Right ventricle myocardium superior (tissue), 1 donor: ENCODE measurements at places on chromosomes 2 and 18.

- no peak for DNase-seq
Observed at GRCh38 chr2:228624733-228625132, 443.2 kb upstream of the SPHKAP start.

GRCh38 chr2:237978058-237978712 is 11.4 kb downstream of the UBE2F start:
- DNase-seq: no peak

GRCh38 chr2:195486520-195486919 is 170.5 kb upstream of the SLC39A10 start:
- no peak for DNase-seq

GRCh38 chr2:110717734-110718133 is 14.6 kb upstream of the ACOXL start:
- DNase-seq: no peak

DNA sequence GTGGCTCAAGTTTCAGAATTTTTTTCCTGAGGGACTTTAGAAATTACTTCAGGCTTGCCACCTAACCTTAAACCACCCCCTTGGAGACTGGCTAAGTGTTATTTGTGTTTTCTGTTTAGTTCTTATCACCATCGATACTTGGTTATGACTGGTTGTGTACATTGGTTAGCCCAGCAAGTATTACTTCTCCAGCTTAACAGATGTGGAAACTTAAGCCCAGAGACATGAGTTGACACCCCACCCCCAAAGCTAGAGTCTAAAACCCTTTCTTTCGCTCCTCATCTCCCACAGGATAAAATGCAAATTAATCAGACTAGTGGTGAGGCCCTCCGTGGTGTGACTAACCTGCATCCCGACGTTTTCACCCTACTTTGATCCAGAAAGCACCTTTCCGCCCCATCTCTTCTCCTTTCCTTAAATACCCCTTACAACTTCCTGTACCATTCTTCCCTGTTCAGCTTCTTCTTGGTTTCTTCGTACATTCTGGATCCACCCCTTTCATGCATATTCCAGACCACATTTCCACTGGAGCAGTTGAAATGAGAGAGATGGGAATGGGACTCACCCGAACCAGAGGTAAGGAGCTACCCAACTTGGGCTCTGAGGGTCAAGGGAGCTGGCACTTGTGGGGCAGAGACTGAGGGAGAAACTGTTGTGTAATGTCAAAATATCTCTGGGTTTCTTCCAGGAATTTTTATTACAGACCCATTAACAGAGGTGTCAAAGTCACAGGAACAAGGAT is 819 bp upstream of the MAP3K2 start:
- DNase-seq: no peak

DNA sequence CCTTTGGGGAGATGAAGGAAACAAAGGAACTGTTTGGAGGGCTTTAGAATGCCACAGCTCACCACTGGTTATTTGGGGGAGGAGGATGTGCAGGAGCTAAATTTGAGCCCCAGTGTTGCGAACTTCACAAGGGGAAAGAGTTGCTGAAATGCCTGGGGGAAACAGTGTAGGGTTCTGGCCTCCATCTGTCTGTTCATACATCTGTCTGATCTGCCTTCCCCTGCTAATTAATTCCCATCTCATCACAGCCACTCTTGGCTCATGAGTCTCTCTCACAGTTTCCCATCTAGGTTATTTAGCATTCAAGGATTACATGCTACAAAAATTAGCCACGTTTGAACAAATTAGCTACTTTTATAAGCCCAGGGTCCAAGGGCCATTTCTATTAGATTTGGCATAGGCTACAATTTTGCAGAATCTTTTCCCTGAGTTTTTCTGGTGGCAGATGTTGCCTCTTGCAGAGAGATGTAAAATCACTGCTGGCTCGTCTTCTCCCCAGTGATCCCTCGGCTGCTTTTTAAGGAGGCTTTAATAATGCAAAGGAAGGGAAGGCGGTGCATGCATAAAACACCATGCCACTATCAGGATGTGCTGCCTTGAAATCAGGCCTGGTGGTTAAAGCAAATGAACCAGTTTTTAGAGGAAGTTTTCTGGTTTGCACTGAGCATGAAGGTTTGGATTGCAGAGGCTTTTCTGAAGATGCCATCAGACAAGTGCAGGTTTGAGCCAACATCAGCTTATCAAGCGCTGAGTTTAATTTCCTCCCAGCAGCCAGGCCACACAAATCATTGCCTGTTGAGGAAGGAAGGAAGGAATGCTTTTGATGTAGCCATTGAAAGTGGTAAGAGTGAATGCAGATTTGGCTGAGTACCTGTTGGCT is 35.0 kb downstream of the ADD2 start:
- DNase-seq: no peak

DNA sequence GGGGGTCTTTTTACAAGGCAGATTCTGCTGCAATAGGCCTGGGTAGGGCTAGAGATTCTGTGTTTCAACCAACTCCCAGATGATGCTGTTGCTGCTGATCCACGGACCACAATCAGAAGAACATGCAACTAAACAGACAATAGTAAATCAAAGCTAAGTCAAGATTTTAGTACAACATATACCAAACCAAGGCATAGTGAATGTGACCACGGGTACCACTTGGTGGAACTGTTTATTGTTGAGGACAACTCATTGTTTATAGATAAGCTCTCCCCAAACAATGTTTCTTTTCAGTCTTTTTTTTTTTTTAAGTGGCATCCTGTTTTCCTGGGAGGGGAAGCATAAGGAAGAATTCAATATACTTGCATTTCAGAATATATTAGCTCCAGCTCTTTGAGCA is 36.0 kb upstream of the DARS1 start:
- no peak for DNase-seq

DNA sequence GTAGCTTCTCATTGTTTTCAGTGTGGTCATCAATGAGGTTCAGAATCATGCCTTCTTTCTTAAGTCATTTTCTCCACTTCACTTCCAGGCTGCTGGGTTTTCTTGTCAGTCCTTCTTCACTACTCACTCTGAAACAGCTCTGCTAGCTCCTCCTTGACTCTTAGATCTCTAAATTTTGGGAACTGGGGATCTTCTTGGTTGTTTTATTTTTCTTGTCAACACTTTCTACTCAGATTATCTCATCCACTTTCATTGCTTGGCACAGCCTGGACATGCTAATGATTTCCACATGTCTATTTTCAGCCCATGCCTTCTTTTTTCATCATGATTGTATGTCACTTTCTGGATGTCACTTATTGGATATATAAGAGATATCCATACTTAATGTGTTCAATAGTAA is 517.8 kb upstream of the DSEL start:
- no peak for DNase-seq

DNA sequence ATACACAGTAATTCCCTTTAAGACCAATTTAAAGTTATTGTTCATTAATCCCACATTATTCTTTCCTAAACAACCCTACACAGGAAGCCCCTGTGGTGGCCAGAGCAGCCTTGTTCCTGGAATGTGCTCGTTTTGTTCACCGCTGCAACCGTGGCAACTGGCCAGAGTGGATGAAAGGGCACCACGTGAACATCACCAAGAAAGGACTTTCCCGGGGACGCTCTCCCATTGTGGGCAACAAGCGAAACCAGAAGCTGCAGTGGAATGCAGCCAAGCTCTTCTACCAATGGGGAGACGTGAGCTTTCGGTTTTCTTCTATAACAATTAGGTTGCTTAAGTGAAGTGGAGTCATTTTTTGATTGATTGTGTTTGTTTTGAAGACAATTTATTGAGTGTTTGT is 101.0 kb downstream of the UNC80 start:
- DNase-seq: peak; percentile 47

GRCh38 chr2:136010126-136010525 is 24.7 kb upstream of the DARS1 start:
- DNase-seq: no peak

- no peak for DNase-seq
Observed at GRCh38 chr18:23213200-23213599, 77.9 kb downstream of the CABLES1 start.

- no peak for DNase-seq
Observed at GRCh38 chr18:58992301-58993231, 127.9 kb downstream of the ZNF532 start.

- no peak for DNase-seq
Observed at GRCh38 chr2:88950010-88950409, 258.5 kb downstream of the RPIA start.

GRCh38 chr2:229118336-229118735 is 152.8 kb downstream of the PID1 start:
- DNase-seq: no peak

DNA sequence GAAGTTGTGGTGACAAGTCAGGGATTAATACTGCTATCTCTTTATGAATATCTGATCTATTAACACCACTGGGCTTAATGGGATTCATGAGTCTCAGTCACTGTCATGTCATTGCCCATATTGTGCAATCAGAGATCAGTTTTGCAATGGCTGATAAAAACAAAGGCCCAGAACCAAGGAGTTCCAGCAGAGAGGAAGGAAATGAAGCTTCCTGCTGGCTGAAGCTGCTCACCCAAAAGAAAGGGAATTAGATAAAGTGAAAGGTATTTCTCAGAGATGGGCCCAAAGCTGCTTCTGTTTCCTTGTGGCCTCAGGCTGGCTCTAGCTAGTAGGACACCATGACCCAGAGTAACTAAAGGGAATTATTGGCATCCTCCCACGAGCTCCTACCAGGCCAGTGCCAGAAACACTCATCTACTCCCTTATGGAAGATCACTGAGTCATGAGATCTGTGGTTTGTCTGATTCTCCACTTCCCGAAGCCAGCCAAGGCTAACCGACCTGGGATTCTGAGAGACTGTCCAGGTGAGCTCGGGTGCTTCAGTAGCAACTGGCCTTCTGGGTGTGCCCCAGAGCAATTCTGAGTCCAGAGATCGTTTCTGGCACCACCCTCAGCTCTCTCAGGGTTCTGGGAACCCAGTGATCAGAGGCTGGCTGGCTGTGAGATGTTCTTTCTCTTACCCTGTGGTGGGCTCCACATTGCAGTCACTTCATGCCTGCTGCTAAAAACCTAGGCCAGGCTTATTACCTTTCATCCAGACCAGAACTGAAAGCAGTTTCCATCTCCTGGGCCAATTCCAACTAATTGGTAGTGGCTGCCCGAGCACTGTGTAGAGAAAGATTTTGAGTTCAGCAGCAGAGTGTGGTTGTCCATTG is 129.5 kb upstream of the PELI1 start:
- peak; percentile 50 for DNase-seq
